ENCODE measurements at places on chromosomes 5 and 9.

DNA sequence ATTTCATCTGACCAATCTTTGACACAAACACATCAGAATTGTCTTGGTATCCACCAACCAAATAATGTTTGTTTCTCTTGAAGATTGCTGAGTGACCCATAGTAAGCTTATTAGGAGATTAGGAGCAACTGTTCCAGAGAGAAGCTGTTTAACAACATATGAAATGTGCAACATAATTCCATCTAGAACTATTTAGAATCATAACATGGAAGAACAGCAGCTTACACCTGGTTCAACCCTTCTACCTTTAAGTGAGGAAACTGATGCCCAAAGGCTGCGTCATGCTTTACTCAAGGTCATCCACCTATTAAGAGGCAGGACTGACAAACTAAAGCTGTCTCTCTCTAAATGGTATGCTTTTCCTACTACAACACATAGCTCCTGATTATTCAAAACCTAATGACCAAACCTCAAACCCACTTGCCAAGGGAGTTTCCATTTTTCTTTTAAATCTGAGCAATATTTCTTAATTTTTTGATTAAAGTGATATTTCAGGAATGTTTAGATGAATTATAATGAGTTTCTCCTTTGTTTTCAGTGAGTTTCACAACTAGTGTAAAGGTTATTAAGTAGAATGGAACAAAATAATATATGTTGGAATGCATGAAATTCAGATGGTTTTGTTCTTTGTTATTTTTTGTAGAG, 545.9 kb downstream of the RAB3C start:
- no peak for DNase-seq

GRCh38 chr5:10506535-10506934, 57.3 kb upstream of the ANKRD33B start:
- DNase-seq = no peak

DNA sequence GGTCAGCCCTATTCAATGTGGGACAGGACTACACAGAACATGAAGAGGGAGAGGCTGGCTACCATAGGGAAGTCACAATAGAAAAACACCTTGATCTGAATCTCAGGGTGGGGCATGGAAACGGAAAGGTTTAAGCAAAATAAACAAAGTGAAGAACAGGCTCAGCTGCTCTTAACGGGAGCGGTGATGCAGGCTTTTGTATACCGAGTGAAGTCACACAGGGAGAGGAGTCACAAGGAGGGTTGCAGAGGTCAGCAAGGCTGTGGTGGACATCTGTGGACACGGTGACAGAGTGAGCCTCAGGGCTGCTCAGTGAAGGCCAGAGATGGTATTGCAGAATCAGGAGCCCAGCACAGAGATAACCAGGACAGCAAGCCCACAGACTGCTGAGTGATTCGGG, 30.6 kb upstream of the SEMA4D start:
- DNase-seq = peak; percentile 51

- no peak for DNase-seq
These were observed 12.2 kb upstream of the TEX48 start for GRCh38 chr9:114694146-114694545.

DNA sequence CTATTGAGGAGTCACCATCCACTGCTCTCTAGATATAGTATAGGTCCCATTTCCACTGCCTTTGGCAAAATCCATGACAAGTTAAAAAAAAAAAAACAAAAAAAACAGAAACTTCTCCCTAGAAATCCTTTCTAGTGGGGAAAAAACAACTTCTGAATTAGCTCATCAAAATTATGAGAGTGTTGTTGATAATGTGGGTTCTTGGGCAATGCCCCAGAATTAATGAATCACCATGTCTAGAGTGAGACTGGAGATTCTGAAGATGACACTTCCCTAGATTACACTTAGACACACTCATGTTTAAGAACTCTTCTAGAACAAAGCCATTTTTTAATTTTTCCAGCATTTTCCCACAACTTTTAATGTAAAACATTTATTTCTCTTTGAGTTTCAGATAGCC, 728.0 kb upstream of the C9orf72 start:
- no peak for DNase-seq

- DNase-seq = no peak
These were observed 21.8 kb downstream of the NDUFS4 start for GRCh38 chr5:53582225-53582624.

DNA sequence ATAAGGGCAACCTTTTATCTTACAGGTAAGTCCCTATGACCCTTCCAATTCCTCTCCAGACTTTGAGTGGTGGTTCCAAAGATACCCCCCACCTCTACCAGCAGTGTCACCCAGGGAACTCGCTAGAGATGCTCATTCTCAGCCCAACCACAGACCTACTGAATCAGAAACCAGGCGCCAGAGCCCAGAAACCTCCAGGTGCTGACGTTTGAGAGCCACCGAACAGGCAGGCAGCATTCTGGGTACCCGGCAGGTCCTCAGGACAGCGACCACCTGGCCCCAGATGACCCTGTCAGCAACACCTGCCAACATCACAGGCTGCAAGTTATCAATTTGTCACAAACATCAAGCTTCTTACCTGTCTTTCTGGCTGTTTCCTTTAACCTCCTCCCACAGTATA, 19.5 kb downstream of the RAPGEF1 start:
- no peak for DNase-seq

DNA sequence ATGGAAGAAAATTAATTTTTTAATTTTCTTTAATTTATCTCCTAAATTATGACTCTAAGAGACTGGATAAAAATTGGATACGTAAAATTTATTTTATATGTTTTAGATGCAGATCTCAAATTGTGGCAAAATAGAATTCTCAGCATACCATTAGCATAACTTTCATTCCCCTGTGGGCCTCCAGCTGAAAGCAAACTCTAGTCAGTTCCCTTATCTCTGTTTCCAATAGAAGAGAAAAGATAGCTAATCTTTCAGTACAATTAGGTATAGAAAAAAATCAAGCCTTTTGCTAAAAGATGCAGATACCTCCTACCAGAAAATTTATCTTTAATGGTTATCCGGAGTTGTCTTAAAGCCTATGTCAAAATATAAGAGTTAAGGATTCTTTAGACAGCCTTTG, 1530.6 kb downstream of the EFNA5 start:
- DNase-seq = no peak

DNA sequence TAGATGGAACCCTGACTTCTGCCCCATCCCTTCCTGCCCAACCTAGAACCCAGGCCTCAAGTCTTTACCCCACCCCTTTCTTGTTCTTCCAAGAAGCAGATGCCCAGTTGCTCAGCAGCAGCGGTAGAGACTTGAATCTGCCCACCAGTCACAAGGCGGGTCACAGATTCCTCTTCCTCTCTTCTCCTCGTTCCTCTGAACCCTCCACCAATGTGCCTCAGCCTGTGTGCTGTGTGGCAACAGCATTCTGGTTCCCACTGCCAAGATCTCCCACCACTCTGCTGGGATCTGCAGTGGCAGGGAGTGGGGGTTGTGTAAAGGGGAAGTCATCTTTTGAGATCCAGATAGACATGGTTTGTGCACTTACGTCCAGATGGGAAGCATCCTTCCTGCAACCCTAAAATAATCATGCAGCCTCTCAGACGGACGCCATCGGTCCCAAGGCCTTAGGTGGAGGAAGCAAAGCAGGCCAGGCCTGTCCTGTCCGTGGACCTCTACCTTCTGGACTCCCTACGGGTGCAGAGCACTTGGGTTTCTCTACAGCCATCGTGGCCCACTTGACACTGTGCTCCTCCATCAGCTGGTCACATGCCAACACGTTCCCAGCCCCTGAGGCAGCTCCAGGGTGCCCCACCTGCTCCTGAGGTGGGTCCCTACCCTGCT, 7.7 kb upstream of the RPL26L1 start:
- DNase-seq = no peak

- DNase-seq = no peak
These were observed 60.5 kb upstream of the IL6ST start for GRCh38 chr5:56055287-56055686.

DNA sequence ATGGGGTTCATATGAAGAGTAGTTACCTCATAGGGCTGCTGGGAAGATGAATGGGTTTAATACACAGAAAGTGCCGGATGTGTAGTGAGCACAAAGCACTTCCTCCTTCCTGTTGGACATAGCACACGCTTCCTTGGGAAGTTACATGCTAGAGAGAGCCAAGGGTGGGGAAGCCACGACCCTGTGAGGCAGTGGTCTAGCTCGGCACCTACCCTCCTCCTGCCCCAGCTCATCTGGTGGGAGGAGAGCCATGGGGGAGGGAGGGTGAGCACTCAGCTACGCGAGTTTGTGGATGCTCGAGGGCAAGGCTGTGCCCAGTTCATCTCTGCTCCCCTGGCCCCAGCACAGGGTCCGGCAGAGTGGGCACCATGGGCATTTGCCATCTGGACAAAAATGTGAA, 43.6 kb upstream of the NEK6 start:
- peak; percentile 48 for DNase-seq

DNA sequence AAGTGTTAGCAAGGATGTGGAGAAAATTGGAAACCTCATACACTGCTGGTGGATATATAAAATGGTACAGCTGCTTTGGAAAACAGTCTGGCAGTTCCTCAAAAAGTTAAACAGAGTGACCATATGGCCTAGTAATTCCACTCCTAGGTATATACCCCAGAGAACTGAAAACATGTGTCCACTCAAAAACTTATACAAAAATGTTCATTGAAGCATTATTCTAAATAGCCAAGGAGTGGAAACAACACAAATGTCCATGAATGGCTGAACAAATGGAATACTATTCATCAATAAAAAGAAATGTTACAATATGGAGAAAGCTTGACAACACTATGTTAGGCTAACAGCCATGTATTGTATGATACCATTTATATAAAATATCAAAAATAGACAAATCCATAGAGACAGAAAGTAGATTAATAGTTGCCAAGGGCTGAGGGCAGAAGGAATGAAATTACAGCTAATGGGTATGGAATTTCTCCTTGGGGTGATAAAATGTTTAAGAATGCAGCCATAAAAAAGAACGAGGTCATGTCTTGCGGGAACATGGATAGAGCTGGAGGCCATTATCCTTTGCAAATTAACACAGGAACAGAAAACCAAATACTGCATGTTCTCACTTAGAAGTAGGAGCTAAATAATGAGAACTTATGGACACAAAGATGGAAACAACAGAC, 33.6 kb upstream of the FBP1 start:
- DNase-seq = no peak

DNA sequence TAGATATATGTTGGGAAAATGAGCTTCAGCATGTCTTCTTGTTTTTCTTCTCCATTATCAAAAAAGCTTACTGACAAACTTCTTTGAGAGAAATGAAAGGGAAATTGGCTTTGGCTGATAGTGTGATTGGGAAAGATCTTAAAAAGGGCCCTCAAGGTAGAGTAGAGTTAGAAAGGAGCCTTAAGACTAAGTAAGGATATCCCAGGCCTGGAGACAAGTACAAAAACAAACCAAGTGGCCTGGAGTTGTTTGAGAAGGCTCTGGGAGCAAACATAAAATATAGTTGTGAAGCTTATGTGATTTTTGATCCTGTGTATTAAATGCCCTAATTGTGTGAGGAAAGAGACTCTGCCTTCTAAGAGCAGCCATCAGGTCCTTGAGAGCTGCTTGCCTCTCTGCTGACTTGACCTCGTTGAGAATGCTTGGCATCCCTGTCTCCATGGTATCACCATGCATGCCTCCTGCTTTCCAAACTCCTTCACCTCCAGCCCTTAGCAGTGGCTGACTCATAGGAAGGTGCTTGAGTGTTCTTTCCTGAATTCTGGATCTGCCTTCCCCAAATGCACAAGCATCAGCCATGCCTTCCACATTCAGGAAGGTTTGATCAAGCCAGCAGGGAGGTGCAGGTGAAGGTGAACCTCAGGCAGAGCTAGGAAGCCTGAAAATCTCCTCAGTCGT, 78.9 kb downstream of the SMARCA2 start:
- DNase-seq = no peak

DNA sequence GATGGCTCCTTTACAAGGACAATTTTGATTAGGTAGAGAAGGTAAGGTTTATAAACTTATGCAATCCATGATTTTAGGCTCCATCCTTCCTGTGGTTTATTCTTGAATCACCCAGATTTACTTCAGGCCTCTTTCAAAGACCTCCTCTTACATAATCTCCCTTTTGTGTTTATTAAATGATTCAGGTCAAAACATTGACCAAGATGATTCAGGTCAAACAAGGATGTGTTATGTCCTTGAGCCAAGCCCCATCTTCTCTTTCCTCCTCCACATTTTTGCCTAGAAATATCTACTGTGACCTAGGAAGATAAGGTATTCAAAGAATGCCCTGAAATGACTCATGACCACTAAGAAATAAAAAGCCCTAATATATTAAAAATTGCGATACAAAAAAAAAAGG, 31.8 kb upstream of the TLR4 start:
- DNase-seq = no peak

GRCh38 chr9:127873223-127873691, 4.2 kb downstream of the AK1 start:
- DNase-seq = no peak

GRCh38 chr9:69223605-69224004, 49.5 kb downstream of the TJP2 start:
- DNase-seq = no peak

DNA sequence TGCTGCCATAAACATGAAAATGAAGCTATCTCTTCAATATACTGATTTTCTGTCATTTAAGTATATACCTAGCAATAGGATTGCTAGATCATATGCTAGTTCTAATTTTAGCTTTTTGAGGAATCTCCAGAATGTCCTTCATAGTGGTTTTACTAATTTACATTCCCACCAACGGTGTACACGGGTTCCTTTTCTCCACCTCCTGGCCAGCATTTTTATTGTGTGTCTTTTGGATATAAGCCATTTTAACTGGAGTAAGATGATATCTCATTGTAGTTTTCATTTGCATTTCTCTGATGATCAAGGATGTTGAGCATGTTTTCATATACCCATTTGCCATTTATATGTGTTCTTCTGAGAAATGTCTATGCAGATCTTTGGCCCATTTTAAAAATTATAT, 446.5 kb downstream of the GABRG2 start:
- no peak for DNase-seq

DNA sequence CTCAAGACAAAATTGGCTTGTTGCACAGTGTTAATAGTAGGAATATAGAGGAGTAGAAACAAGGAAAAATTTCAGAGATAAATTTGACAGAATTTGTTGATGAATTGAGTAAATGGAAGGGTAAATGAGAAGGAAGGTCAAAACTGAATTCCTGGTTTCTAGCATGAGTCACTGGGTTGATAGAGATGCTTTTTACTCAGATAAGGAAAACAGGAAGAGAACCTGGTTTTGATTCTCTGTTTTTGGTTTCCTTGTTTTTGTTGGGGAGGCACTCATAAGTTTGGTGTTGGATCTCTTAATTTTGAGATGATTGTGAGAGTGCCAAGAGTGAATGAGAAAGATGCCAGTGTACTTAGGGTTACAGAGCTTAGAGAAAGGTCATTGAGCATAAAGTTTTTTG, 7.1 kb downstream of the LRRC70 start:
- DNase-seq = no peak

GRCh38 chr5:143435210-143435657, 31.7 kb upstream of the NR3C1 start:
- DNase-seq = no peak

GRCh38 chr9:134100040-134100439, 32.2 kb upstream of the BRD3 start:
- no peak for DNase-seq

DNA sequence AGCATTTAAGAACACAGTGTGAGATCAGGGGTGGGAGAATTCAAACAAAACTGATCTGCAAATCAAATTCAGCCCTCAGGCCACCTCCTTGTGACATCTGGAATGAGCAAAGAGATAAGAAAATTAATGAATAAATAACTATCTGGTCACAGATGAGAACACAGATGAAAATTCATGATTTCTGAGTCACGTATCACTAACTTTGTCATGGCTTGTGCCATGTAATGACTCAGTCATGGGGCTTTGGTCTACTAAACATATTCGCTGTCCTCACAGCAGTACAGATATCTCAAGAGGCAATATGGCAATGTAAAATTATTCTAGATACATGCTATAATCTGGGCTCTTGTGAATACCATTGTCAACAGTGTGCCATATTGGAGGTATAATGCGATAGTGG, 274.4 kb downstream of the MAN2A1 start:
- no peak for DNase-seq
